ENCODE measurements at places on chromosomes 1 and 21. TPM values are rescaled to one million over a fixed set of nuclear protein-coding genes. Genes with fewer than 3 reads are reported as not detected.

TMCO4 gene
- total RNA-seq: 27.5 TPM

S100A7 gene
- not detected for total RNA-seq

USH2A gene
- not detected for total RNA-seq

RNU1-2 gene
- under 0.01 TPM for total RNA-seq

CA6 gene
- total RNA-seq: not detected

HUNK gene
- total RNA-seq: not detected

ZYG11A gene
- 3.5 TPM for total RNA-seq

Data from smooth muscle cell of trachea (primary cell).